Stimulated activated CD8-positive, alpha-beta memory T cell treated with anti-CD3 and anti-CD28 coated beads, Interleukin-2, amount 100 ng/mL, for 48 hours (primary cell): ENCODE measurements at places on chromosomes 3 and 15.

DNA sequence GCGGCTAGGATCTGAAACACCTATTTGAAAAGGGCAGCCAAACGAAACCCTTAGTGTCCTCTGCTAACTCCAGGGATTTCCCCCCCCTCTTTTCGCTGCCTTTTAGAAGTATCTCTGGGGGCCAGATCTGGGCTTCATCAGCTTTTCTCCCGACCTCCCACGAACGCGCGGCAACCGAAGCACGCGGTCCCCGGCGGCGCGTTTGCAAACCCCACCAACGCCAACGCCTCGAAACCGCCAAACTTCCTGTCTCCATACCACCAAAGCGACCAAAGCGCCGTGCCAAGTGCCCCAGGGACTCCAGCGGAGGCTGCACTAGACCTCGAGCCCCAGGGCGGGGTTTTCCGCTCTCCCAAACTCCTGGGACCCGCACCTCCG lies 155.8 kb upstream of the FRMD4B start:
- DNase-seq, result peak; percentile 4

DNA sequence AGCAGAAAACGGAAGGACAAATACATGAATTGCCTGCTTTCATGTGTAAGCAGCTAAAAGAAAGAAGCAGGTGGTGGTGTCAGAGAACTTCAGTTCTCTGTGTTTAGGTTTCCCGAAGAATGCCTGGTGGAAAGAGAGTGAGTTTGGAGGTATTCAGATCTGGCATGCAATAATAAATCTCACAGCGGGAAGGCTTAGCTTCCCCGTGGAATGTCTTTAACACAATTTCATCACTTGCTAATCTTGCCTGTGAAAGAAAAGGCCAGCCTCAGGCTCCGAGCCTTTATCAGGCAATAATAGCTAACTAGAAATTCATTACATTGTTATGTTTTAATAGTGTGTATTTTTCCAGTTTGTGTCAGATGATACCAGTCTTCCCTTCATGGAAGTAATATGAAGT lies 220.3 kb downstream of the PDZRN3 start:
- DNase-seq, result no peak

GRCh38 chr15:36658898-36659639 lies 79.6 kb downstream of the CDIN1 start:
- DNase-seq, result no peak

- DNase-seq, result no peak
Measured at GRCh38 chr3:160754371-160754854, 1.6 kb upstream of the PPM1L start.

GRCh38 chr3:165742351-165742750 lies 94.9 kb downstream of the BCHE start:
- DNase-seq, result no peak

DNA sequence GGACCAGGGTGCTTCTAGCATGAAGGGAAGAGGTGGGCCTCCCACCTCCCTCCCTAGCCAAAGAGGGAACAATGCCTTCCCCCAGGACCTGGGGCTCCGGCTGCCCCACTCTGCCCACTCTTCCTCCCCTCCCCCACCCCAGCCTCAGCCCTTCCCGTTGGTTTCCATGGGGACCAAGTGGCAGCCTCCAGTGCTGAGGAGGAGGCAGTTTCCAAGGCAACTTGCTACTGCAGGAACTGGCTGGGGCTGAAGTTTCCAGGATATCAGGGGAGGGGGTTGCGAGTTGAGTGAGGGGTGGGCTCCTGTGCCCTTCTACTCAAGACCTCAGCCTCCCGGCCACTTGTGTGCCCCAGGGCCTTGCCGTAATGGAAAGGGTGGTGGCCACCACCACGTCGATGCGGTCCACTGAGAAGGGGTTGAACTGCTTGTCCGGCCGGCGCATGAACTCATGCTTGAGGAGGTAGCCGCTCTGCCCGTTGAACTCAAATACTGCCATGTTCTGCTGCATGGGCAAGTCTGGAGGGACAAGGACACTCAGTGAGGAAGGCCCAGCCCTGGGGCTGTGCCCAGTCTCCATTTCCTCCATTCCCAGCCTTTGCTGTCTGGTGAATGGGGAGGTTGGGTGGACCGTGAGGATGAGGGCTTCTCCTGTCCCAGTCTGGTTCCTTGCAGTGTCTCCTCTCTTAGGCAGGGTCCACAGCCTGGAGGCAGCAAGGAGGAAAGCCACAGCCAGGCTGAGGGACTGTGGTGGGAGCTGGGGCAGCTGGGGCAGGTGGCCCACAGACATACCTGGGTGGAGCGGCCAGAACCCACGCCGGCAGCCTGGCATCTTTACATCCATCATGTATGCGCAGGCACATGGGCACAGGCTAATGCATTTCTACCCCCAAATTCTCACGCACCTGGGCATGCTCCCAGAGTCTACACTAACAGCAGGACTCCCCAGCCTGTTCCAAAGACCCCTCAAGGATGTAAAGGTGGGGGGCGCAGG lies 11.3 kb upstream of the ANKRD63 start:
- no peak for DNase-seq

- DNase-seq, result no peak
Measured at GRCh38 chr3:122301063-122301462, 24.0 kb upstream of the CSTA start.

DNA sequence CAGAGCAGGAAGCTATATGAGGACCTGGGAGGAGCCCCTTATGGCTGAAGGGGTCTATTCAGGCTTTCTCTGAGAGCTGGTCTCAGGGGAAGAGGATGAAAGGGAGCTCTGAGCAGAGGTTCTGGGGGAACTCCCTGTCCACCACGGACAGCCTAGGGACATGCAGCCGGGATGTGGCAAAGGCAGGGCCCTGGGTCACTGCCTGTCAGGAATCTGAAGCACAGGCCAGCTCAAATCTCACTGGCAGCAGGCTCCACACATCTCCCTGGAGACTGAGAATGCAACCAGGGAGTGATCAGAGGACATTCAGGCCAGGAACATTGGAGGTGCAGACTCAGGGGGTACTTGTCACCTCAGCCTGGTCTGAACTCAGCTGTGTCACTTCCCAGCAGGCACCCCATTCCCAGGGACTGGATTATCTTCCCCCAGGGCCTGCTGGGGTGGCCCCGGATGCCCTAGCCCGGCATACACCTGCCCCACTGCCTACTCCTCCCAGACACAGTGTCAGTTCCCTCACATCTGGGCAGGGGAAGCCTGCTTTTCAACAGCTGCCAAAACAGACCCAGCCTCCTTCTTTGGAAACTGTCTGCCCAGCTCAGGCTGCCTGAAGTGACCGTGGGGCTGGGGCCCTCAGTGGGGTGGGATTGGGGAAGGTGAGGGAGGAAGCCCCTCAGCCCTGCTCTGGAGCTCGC lies 18.3 kb upstream of the SEMA3F start:
- DNase-seq, result no peak

DNA sequence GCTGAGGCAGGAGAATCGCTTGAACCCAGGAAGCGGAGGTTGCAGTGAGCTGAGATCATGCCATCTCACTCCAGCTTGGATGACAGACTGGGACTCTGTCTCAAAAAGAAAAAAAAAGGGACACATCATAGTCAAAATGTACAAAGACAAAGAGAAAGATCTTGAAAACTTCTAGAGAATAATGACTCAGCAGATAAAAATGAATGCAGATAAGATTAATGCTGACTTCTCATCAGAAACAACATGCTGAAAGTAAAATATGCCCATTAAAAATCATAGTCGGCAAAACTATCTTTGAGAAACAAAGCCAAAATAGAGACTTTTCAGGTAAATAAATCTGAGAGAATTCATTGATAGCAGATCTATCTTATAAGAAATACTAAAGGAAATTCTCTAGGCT lies 271.1 kb upstream of the GPR149 start:
- DNase-seq, result no peak

- DNase-seq, result peak; percentile 57
Measured at GRCh38 chr3:129278966-129279906, 566 bp downstream of the HMCES start.

- no peak for DNase-seq
Measured at GRCh38 chr3:126354776-126355175, 2.4 kb downstream of the KLF15 start.
